ENCODE measurements at places on chromosomes 7 and 10. TPM values are rescaled to one million over a fixed set of nuclear protein-coding genes. Genes with fewer than 3 reads are reported as not detected.

The TDRD1 gene
- not detected for total RNA-seq

The FEZF1 gene
- total RNA-seq: not detected

The AUTS2 gene
- 1.4 TPM for total RNA-seq

The SHH gene
- not detected for total RNA-seq

Measured in GM23248 (cell line).